Mesothelial cell of epicardium (in vitro differentiated cells): ENCODE measurements at places on chromosomes 1 and 21.

GRCh38 chr1:246373828-246374569 is 133.1 kb downstream of the SMYD3 start:
- DNase-seq, result no peak

- DNase-seq, result no peak
Observed at GRCh38 chr21:45417256-45417950, 12.4 kb downstream of the COL18A1 start.

- peak; percentile 70 for DNase-seq
Observed at GRCh38 chr21:41766883-41767605, at the start of gene RIPK4. TSS of gene RIPK4 (minus strand) at chr21:41767052. CDS start at chr21:41767041, 11 bp downstream.

DNA sequence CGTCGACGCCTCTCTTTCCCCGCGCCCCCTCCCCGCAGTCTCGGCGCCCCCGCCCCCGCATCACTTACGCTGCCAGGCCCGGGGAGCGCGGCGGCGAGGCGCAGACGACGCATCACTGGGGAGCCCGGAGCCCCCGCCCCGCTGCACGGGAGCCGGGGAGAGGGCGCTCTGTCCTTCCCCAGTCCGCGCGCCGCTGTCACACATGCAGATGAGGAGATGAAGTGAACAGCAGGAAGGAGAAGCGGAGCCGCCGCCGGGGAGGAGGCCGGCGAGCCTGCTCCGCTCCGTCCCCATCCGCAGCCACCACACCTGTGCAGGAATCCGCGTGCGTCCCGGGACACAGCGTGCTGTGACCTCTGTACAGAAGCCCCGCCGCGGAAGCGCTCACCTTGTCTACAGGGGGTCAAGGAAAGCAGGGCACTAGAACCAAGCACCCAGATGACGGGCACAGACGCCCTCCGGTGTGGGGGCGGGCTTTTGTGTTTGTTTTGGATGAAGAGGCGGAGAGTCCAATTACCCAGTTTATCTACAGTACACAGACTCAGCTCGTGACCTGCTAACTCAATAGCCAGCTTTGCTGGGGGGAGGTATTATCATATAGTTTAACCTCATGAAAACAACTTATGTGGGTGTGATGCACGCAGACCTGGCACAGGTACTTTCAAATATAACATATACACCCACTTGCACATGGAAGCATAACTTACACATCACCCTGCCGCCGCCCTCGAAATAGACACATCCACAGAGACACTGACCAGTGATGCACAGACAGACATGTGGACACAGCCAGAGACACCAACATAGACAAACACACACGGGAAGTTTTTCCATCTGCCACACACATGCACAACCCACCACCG is 12.4 kb downstream of the KLHDC8A start:
- DNase-seq, result peak; percentile 36

- no peak for DNase-seq
Observed at GRCh38 chr1:160652924-160653619, 6.2 kb upstream of the SLAMF1 start.

DNA sequence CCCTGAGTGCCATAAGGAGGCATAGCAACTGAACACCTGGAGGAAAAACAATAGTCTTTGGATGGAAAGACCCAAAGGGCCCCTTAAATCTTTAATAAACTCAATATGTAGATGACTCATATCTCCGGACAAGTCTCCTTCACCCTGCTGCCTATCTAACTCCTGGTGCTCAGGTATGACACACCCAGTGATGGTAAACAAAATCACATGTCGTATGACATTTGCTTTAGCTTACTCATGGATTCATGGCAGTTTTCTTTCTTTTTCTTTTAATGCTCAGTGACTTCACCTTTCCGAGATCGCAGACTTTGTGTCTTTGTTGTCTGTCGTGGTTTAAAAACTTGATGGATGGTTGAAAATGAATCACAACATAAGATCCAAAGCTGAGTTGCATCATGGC is 208.5 kb upstream of the PROX1 start:
- no peak for DNase-seq

GRCh38 chr1:58583496-58583895 is 6.4 kb upstream of the TACSTD2 start:
- no peak for DNase-seq

GRCh38 chr1:210755991-210756659 is 377.8 kb downstream of the KCNH1 start:
- DNase-seq, result no peak

DNA sequence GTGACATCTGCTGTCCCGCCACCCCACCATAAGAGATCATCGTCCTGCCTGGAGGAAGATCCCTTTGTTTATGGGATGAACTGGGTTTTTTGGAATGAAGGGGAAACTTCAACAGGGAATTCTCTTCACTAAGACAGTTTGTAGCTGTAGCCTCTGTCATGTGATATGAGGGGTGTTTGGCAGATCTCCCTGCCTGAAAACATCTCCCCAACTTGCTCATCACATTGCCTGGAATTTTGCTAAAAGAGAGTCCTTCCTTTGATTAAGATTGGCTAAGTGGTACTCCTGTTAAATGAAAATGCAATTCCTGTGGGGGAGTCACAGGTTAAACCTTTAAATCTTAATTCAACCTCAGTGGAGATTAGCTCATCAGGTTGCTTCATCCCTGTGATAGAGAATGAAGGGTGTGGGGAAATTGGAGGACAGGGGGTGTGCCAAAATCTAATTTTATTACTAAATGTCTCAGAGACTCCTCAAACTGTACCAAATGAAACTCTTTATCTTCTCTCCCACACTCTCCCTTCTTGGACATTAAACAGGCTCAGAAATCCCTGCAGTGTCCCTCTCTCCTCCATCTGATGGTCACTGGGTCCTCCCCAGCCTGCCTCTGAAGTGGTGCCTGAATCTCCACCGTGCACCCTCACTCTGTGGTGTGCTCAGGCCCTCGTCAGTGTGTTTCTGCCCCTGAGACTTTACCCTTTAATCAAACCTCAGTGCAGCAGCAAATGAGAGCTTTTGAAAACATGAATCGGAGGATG is 54.8 kb downstream of the IER5 start:
- DNase-seq, result no peak

- DNase-seq, result no peak
Observed at GRCh38 chr1:222263791-222264190, 284.1 kb downstream of the HHIPL2 start.

- DNase-seq, result no peak
Observed at GRCh38 chr1:235401251-235401650, 34.0 kb downstream of the TBCE start.

GRCh38 chr21:42471206-42471605 is 24.8 kb downstream of the RSPH1 start:
- DNase-seq, result no peak

DNA sequence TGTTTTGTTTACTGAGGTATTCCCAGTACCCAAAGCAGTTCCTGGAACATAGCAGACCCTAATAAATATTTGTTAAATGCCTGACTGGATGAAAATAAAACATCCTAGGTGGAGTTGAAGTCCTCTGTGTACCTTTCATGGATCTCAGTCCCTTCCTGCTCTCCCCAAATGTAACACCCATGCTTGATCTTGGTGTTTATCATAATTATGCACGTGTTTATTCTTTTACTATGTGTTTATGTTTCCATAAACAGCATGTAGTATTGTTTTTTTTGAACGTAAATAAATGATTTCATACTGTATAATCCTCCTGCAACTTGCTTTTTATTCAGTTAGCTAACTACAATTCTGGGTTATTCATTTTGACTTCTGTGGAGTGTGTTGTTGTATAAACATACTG is 4.8 kb downstream of the LACTBL1 start:
- DNase-seq, result no peak

- no peak for DNase-seq
Observed at GRCh38 chr1:212713465-212714136, 14.0 kb upstream of the BATF3 start.

DNA sequence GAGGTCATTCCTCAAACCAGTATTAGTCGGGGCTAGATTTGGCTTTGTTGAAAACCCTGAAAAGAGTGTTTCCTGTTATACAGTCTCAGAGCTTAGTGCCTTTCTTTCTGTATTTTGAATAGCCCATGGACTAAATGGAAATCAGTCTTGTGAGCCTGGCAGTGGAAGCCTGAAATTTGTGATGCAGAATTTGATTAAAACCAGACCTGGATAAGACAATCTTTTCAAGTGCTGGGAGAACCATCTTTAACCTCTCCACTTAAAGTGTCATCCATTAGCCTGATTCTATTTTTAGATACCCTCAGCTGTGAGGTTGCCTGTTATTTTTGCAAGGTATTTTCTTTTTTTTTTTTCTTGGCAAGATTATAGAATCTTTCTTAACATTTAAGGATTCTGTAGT is 19.5 kb downstream of the ACTN2 start:
- DNase-seq, result no peak

GRCh38 chr1:53076721-53077598 is 14.9 kb downstream of the PODN start:
- DNase-seq, result peak; percentile 19

DNA sequence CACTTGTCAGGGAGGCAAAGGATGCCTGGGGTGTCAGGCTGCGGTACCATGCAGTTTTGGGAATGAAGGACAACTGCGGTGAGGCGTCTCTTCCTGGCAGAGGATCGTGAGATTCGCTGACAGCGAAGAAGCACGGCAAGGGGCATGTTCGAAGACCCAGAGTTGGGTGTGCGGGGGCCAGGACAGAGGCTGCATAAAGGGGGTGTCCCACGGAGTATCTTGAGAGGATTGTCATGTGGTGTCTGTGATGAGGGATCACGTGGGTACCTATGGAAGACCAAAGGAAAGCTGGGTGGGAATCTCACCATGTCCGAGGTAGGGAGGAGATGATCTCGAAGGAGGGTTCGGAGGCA is 372 bp downstream of the SLC25A44 start:
- DNase-seq, result no peak

- no peak for DNase-seq
Observed at GRCh38 chr1:150233359-150234308, 2.3 kb downstream of the ANP32E start.

DNA sequence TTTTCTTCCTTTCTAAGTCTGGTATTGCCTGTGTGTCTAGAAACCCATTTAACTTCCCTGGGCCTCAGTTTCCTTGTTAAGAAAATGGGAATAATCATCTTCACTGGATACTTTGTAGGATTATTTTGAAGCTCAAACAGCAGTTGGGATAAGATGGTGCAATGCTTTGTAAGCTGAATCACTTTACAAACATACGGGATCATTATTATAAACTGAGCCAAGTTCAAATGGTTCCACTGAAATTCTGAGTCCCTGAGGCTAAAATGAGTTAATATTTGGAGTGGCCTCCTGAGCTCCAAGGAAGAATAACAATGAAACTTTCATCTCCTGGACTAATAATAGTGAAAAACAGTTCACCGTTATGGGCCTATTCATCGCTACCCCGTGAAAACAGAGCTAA is 388.0 kb downstream of the PLPP3 start:
- DNase-seq, result no peak

GRCh38 chr1:224696891-224697765 is 81.0 kb downstream of the CNIH3 start:
- no peak for DNase-seq

- DNase-seq, result no peak
Observed at GRCh38 chr1:42983693-42984092, 25.0 kb upstream of the SLC2A1 start.

GRCh38 chr1:5973771-5974170 is 18.5 kb downstream of the NPHP4 start:
- DNase-seq, result no peak

DNA sequence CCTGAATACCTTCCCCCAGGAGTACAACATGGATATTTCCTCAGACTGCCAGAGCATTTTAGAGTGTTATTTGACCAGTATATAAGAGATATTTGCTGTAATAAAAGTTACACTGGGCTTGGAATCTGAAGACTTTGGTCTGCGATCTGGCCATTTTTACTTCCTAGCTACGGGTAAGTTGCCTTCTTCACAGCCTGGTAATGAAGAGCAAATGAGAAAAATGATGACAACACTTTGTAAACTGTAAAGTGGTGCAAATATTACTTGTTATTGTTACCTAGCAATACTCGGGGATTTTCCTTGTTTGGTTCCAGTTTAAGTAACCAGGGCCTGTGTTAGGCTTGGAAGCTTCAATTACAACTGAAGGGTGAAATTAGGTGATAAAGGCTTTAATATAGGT is 180.8 kb upstream of the LMO4 start:
- no peak for DNase-seq

- no peak for DNase-seq
Observed at GRCh38 chr1:78607334-78607927, 12.8 kb upstream of the IFI44L start.

DNA sequence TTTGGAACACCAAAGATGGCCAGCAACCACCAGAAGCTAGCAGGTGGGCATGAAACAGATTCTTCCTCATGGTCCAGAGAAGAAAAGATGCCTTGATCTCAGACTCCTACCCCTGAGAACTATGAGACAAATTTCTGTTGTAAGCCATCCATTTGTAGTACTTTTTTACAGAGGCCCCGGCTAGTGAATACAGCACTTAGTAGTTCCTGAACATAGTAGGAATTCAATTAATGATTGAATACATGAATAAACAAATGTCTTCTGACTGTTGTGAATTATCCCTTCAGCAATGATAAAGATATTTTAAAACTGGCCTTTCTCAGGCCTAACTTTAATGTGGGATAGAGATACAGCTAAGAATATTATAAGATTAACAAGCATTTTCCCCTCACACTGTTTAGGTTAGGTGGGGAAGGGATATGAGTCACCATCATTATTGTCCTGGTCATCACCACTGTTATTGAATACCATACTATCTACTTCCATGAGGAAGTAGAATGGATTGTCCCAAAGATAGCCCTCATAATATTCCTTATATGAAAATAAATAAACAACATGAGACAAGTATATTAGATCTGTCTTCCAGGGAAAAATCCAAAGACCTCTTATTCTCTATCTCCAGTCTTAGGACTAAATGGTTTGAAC is 51.4 kb downstream of the ADCY10 start:
- DNase-seq, result no peak

GRCh38 chr1:55190109-55190508 is 25.1 kb downstream of the USP24 start:
- DNase-seq, result no peak

DNA sequence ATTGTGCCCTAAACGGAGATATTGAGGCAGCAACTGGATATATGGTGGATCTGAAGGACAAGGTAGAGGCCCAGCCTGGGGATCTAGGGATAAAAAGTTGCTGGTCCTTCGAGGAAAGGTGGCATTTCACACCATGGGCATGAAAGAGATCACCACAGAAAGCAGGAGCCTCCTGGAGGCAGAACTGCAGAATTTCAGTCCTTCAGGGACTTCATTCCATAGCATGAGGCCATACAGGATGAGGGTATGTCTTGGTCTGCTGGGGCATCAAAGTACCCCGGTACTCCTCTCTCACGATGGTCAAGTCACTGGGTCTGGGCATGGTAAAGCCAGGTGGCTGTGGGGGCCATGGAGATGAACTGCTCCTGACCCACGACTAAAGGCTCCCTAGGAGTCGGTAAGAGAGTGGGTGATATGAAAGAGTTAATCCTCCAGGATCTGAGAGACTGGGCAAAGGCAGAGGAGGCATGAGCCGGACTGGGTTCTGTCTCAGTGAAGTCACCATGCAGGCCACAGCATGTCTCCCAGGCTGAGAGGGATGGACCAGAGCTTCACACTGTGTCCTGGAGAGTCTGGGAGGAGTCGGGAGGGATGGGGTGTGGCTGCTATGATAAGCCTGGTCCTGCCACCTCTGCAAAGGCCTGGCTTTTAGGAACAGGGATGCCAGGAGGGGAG is 5.8 kb upstream of the SPRR5 start:
- DNase-seq, result no peak

GRCh38 chr1:224852901-224853568 is 76.4 kb upstream of the DNAH14 start:
- DNase-seq, result no peak
